Fibroblast of skin of left quadriceps (primary cell): ENCODE measurements at places on chromosomes 7 and 10.

DNA sequence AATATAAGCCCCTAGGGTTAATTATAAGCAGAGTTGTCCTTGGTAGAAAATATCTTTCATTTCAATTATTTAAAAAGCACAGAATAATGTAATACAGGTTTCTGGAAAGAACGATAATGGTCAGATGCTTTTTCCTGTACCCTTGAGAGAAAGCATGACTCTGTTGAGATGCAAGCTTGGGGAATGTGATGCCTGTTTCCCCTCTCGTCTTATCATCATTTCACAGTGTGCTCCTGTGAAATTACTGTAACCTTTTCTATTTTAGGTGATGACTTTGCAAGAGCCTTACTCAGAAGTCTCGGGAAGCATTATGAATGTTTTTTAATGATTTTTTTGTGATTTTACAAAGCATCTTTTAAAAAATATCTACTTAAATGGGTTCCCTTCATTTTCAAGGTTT is 243.0 kb downstream of the POLR1F start:
- DNase-seq = no peak

DNA sequence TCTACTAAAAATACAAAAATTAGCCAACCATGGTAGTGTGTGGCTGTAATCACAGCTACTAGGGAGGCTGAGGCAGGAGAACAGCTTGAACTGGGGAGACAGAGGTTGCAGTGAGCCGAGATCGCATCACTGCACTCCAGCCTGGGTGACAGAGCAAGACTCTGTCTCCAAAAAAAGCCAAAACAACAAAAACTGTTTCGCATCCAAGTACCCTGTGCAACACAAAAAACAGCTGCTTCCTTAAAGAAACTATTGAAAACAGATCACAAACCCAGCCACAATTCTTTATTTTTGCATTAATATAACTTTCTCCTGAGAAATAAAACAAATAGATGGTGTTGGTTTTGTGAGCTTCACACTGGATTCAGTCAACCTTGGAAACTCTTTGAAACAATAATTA is 112.1 kb upstream of the AFAP1L2 start:
- no peak for DNase-seq

DNA sequence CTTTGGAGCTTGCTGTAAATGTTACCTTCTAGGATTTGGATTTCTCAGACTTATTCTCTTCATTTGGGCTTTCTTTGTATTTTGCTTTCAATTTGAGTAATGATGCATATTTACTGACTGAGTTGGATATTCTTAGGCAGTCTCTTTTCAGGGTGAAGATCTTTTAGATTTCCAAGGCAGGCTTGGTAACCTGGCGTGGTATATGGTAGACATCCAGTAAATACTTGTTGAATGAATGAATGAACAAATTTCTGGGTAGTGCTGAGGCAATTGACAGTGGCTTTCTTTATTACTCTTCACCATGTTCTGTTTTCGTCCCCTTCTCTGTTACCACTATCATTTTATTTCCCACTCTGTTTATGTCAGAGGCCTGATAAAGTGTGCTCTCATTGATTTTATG is 27.1 kb downstream of the BBS9 start:
- no peak for DNase-seq

- DNase-seq = no peak
Observed at GRCh38 chr10:46305986-46306385, 19.2 kb downstream of the ANTXRL start.

DNA sequence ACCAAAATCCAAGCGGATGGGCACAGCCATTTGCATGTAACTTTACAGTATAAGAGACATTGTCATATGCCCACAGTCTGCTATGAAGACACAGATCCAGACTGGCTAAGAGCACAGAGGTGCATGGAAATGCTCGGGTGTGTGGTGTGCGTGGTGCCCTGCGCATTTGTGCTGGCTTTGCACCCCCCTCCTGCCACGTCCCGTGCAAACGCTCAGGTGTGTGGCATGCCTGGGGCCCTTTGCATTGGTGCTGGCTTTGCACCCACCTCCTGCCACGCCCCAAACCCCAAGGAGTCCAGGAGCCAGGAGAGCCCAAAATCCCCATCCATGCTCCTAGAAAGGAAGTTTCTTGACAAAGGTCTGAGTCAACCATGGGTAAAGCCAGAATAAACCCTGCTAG is 306.2 kb downstream of the PTPRN2 start:
- no peak for DNase-seq

DNA sequence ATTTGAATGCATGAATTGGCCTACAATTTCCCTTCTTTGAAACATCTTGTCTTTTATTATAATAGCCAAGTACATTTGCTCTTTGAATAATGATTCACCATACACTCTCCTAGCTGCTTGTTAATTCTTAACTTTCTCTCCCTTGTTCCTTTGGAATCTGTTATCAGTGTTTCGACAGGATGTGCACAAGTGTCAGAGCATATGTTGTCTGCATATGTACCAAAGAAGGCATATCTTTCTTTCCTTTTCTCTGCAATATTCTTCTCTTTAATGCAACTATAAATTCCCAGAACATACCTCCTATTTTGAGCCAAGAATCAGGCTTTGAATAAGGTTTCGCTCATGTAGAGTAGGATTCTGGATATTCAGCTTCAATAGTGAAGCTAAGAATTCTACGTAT is 848.3 kb upstream of the C7orf33 start:
- no peak for DNase-seq
